ENCODE measurements at places on chromosomes 1 and 21.

DNA sequence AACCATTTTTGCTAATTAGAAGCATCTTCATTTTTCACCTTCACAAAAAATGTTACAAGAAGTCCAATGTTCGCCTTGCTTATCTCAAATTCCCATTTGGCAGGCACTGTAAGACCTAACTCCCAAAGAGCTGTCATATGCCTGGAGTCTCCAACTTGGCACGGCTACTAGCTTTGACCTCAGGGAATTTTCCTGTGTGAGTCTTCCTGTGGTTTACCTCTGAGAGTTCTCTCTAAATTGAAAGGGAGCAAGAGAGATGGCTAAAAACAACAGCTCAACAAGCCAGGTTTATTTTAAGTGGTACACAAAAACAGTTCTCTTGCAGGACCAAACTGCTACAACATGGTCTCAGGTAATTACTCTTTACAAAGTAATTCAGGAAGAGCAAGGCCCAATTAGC, 756.0 kb upstream of the ADGRL2 start:
- DNase-seq, result no peak

GRCh38 chr1:51516649-51517158, 2.4 kb downstream of the EPS15 start:
- no peak for DNase-seq

DNA sequence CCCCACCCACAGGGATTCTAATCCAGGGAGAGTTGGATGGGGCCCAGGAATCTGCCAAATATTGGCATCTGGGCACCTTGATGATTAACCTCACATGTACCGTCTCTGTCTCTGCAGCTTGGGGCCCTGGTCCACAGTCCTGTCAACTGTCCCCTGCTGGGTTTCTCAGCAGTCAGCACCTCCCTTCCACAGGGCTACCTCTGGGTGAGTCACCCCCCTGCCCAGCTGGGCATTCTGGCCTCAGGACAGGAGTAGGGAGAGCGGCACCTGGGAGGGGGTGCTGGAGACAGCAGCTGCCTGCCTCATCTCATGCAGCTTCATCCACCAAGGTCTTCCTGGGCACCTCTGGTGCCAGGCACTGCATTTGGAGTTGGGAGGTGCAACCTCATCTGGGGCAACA, 100.6 kb upstream of the ACTL8 start:
- DNase-seq, result no peak

- DNase-seq, result no peak
Observed at GRCh38 chr1:27971674-27972073, 11.9 kb downstream of the XKR8 start.

DNA sequence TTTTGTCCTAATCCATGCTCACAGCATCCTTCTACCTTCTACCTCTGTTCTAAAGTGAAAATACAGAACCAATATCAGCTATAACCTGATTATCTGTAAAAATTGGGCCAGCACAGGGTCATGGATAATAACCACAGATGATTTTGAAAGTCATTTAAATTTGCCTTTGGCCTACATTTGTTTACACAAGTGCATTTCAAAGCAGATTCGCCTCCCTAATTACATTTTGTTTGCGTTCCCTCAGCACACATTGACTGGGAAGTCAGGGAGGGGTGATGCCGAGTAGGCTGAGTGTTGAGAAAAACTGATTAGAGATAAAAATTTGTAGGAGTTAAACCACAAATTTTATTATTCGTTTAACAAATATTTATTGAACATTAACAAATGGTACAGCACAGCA, 19.2 kb upstream of the RGS8 start:
- no peak for DNase-seq

GRCh38 chr1:58966103-58966916, 182.5 kb upstream of the JUN start:
- peak; percentile 81 for DNase-seq

- DNase-seq, result no peak
Observed at GRCh38 chr21:30211071-30211470, 4.8 kb downstream of the CLDN8 start.
